AML-193 (cell line): ENCODE measurements at places on chromosomes 5 and 9.

- DNase-seq = no peak
Measured at GRCh38 chr9:95515272-95516113, 1.3 kb downstream of the PTCH1 start.

DNA sequence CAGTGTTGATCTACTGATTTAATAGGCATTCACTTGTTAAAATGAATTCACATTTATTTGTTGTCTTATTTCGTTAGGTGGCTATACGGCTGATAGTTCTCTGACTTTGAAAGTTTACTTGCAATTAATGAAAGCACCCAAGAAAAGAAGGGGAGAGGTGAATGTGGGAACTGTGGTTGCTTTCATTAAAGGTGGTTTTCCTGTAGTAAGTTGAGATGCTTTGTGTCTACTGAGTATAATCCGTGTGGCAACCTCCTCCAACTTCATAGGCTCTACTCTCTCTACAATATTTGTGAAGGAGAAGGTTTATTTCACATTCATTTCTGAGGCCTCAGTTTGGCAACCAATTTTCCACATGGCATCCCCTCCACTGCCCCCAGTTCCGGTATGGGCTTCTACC is 12.8 kb upstream of the MACIR start:
- DNase-seq = no peak

GRCh38 chr5:14270209-14270702 is 127.1 kb downstream of the TRIO start:
- peak; percentile 27 for DNase-seq

- DNase-seq = no peak
Measured at GRCh38 chr5:125883223-125883622, 540.0 kb upstream of the GRAMD2B start.

GRCh38 chr5:38297830-38298608 is 39.7 kb downstream of the EGFLAM start:
- DNase-seq = no peak

- DNase-seq = peak; percentile 14
Measured at GRCh38 chr5:59660737-59661136, 232.8 kb downstream of the PDE4D start.

- no peak for DNase-seq
Measured at GRCh38 chr5:13632676-13633075, 311.8 kb downstream of the DNAH5 start.

- no peak for DNase-seq
Measured at GRCh38 chr5:78995521-78996007, 10.5 kb upstream of the ARSB start.

DNA sequence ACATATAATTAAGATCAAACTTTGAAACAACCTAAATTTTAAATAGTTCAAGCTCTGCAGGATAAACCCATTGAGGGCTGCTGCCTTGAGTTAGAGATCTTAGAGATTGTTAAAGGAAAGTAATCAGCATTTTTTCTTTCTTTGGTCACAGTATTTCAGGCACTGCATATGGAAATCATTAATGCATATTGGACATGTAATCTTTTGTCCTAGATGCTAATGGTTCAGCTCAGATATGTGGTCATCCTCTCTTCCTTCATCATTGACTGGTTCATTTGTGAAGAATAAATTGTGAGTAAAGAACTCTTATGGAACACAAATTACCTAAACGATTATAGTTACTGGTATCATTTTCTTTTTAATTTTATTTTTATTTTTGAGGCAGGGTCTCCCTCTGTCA is 82.0 kb upstream of the PRLR start:
- no peak for DNase-seq

DNA sequence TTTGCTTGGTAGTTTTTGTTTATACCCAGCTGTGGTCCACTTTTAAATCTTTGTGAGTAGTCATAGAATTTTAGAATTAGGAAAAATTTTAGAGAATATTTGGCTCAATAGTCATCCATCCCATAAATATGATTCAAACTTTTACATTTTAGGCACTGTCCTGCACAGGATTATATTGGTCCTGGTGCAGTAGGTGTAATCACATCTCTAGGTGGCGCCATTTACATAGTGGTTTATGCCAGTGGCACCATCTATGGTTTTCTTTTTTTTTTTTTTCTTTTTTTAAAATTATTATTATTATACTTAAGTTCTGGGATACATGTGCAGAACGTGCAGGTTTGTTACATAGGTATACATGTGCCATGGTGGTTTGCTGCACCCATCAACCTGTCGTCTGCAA is 260.7 kb upstream of the KCNN2 start:
- peak; percentile 43 for DNase-seq

DNA sequence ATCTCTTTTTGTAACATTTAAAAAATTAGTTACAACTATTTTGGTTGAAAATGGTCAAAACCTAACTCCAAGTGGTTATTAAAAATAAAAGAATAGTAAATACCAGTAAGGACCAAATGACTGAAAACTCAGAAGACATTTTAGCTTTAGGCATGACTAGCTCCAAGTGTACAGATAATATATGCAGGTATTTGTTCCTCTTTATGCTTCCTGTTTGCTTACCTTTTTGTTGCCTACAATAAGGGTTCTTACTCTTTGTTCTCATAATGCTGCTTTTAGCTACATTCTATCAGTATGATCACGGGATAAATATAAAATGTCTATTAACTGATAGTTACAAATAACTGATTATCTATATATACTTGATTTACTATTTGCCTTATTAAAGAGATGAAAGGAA is 259.6 kb downstream of the CDH12 start:
- DNase-seq = no peak

DNA sequence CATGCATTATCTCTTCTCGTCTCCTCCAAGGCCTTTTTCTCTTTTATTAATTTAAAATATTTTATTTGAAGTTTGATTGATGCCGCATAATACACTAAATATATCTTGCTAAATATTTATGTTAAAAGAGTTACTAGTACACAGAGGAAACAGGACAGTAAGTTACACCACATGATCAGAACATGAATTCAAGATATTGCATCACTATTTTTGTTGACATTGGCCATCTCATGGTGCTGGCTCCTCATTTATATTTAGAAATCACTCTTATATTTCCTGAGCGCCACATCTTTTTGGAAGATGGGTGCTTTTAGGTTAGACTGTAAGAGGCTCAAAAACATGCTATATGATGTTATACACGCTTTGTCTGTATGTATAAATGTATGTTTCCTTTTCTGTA is 23.0 kb downstream of the SPEF2 start:
- no peak for DNase-seq

GRCh38 chr5:154701181-154701580 is 54.0 kb upstream of the LARP1 start:
- DNase-seq = no peak

GRCh38 chr5:864492-865167 is 13.8 kb upstream of the ZDHHC11 start:
- no peak for DNase-seq

DNA sequence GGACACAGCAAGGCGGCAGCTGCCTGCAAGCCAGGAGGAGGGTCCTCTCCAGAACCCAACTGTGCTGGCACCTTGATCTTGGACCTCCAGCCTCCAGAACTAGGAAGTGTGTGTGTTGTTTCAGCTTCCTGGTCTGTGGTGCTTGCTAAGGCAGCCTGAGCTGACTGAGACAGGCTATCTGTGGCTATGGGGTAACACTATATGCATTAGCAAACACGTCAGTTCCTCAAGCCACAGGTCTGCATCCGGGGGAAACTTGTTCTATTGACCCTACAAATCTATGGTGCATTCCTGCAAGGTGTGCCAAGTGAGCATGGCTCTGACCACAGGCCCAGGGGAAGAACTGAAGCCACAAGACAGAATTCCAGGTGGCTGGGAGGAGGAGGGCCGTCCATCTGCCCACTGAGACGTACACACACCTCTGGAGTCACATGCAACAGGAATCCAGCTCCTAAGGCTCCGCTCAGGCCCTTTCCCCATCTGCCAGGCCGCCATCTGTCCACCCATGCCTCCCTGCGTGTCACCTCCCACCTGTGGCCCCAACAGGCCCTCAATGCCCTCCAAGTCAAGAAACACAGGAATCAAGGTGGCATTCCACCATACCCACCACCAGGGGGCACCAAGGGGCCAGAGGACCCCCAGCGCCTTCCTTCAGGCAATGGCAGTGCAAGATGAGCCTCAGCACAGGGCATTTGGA is 174.9 kb downstream of the ROR2 start:
- peak; percentile 36 for DNase-seq

GRCh38 chr5:16000056-16000455 is 179.5 kb downstream of the MARCHF11 start:
- DNase-seq = no peak

- DNase-seq = no peak
Measured at GRCh38 chr5:127650022-127650421, 1.1 kb downstream of the CTXN3 start.

GRCh38 chr9:134795446-134795845 is 85.2 kb upstream of the FCN2 start:
- no peak for DNase-seq

DNA sequence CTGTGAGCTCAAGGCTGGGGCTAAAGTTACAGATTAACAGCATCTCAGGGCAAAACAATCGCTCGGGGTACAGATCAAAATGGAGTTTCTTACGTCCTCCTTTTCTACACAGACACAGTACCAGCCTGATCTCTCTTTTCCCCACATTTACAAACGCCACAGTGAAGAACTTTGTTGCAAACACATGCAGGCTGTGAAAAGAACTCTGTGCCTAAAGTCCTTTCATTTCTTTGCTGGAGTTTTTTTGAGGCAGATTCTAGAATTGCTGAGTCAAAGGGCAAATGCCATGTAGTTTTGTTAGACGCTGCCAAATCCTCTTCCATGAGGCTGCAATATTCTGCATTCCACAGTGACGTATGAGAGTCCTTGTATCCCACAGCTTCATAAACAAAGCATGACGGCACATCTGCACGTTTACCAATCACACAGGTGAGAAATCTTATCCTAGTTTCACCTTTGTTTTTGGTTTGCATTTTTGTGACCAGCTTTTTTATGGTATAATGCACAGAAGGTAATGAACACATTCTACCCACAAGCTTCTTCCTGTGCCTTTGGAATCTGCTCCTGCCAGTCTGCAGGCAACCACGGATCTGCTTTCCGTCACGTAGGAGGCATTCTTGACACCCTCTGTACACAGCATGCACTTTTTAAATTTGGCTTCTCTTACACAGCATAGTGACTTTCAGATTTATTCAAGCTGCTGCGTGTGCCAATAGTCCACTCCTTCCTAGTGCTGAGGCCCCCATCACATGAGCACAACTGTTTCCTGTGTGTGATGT is 44.6 kb upstream of the LPCAT1 start:
- DNase-seq = no peak

DNA sequence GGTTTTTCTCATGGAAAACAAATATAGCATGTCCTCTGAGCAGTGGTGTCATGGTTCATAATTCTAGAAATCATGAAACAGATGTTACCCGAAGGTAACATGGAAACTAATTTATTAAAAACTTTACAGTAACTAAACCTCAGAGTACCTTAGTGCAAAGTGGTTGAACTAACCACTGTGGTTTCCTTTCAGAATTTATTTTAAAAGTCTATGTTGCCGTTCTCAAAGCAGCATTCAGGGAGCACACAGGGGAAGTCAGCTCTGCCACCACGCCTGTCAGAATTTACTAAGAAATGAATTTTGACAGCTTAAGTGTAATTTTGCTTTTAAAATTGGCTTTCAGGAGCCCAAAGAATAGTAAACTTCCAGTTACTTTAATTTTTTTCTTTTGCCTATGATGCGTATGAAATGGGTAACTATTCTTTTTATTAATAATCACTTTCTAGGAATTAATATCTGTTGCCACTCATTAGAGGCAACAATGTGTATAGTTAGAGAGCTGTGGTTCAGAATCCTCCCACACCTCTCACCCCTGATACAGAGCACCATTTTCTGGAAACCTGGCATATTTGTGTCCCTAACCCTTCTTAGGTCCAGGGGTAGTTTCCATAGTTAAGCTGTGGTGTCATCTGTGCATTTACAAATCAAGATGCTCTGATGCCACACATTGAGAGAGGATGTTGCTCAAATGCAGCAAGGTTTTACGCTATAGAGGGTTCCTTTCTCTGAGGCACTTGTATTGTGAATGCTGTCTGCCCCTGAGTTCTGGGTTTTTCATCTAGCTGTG is 202.6 kb downstream of the ZSWIM6 start:
- DNase-seq = no peak

GRCh38 chr9:86667307-86667706 is 280.0 kb downstream of the GAS1 start:
- DNase-seq = no peak

DNA sequence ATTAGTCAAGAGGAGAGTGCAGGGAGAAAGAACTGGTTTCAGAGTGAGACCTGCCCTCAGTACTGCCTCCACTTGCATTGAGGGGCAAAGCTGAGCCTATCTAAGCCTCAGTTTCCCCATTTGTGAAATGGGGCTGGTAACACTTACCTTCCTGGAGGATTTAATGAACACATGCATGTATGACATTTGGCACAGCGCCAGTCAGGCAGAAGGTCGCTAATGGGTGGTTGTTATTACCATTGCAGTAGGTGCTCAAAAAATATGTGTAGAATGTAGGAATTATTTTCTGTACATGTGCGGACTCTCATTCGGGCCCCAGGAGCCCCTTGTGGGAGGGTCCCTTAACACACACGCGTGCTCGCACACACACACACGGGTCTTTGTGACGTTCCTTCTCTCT is 10.9 kb downstream of the FAT2 start:
- no peak for DNase-seq

DNA sequence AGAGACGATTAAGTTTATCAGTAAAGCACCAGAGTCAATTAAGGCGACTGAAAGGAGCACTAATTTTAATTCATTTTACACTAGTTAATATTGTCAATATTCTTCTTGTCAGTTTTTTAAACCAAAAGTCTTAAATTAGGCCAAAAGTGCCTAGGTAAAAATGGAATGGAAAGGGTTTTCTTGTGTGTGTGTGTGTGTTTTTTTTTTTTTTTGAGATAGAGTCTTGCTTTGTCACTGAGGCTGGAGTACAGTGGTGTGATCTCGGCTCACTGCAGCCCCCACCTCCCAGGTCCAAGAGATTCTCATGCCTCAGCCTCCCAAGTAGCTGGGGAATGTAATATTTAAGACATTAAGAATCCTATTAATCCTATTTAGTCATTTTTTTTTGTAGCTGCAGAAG is 3.1 kb upstream of the APC start:
- DNase-seq = no peak

GRCh38 chr5:93603793-93604643 is 21.0 kb downstream of the NR2F1 start:
- no peak for DNase-seq

GRCh38 chr5:173913686-173914321 is 25.7 kb downstream of the CPEB4 start:
- peak; percentile 74 for DNase-seq

DNA sequence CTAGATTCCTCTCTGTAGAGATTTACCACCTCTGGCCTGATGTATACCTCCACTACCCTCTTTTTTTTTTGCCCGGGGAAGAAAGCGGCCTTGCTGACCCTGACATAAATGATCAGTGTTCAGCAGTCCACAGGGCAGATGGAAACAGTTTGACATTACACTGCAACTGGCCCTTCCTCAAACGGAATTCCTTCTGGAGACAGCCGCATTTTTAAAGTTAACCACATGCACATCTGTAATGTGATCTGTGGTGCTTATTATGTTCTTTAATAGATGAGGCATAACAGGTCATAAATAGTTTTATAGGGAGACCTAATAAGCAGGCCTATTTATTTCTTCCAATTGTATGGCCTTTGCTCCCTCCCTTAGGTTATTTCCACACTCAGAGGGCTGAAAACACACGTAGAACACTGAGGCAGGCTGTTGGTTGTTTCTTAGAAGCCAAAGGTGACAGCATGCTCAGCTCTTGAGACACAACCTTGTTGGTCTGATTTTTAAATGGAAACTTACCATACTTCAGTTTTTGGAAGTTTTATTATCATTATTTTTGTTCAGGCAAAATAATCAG is 84.0 kb upstream of the APC start:
- no peak for DNase-seq

- no peak for DNase-seq
Measured at GRCh38 chr5:44932922-44933585, 124.3 kb downstream of the MRPS30 start.
